NCI-H446 (cell line): ENCODE measurements at places on chromosomes 5 and 9.

- DNase-seq: peak; percentile 84
These were observed 182.3 kb downstream of the ELAVL2 start for GRCh38 chr9:23643656-23644258.

GRCh38 chr9:2477755-2478154 is 143.8 kb upstream of the VLDLR start:
- no peak for DNase-seq

GRCh38 chr9:101508211-101508610 is 25.4 kb upstream of the RNF20 start:
- DNase-seq: no peak

DNA sequence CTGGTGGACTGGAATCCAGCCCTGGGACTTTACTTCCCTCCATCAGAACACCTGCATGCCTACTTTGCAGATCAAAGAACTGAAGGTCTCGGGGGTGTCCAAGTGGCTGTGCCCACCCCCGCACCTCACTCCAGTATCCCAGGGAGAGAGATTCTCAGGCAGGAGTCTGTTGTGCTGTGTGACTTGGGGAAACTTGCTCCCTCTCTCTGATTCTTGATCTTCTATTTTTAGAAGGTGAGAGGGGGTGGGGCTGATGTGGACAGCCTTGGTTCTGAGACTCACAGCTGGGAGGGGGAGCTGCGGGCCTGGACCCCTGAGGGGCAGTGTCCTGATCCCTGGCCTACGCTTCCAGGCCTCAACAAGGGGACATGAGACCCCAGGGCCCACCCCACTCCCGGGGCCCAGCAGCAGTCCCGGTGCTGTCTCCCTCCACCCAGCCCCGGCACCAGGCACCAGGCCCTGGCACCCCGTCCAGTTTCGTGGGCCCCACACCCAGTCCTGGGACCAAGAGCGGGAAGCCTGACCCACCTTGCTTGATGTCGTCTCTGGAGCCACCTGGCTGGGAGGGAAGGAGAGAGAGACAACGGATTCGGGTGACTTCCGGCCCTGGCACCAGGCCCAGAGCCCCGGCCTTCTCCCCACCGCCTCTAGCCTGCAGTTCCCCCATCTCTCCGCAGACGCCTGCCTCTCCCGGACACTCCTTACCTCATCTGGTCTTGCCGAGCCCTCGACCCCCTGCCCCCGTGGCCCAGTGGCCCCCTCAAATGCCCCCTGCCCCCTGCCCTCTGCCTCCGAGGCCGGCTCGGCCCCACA is 74.0 kb upstream of the SPTLC1 start:
- DNase-seq: no peak

DNA sequence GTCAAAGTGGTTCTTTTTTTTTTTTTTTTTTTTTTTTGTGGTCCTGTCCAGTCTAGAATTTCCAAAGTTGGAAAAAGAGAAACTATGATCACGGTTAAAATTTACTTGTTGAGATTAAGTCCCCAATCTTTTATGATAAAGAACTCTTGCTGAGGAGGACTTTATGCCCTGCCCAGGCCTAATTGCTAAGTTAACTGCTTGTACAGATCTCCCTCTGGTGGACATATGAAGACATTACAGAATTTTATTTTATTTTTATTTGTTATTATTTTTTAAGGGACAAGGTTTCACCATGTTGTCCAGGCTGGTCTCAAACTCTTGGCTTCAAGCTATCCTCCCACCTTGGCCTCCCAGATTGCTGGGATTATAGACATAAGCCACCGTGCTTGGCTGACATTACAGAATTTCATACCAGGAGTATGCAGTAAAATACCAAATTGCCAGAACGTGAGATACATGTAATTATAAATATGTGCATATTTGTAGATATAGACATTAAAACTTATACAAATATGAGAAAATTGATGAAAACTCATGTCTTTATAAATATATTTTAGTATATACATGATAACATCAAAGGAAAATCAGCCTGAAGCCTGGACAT is 91.2 kb downstream of the RFK start:
- DNase-seq: no peak

DNA sequence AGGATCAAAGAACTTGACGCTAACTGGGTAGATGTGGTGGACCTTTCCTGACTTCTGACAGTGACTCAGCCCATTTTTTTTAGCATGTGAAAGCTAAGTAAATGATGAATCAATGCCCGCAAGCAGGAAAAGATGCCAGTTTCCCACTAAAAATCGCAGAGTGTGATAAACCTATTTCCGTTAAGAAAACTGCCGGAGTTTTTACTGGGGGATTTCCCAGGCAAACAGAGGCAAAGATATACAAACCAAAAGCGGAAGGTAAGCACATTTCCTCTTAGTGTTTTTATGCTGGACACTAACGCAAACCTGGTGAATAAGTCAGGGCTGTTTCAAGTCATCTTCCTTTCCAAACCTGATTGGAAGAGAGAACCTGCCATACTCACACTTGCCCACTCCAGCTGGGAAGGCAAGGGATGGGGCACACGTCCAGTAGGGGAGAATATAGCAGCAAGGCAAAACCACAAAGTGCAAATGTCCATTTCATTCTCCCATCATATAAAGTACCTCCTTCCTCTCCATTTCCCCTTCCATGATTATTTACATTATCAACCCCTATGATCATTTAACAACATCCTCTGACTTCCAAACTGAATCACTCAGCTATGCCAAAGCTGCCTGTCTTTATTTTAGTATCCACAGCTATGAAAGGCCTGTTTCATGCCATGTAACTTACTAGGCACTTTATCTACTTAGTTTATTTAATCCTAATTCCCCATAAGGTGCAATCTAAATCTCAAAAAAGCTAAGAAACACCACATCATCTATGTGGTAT is 349.7 kb upstream of the RFX3 start:
- no peak for DNase-seq

DNA sequence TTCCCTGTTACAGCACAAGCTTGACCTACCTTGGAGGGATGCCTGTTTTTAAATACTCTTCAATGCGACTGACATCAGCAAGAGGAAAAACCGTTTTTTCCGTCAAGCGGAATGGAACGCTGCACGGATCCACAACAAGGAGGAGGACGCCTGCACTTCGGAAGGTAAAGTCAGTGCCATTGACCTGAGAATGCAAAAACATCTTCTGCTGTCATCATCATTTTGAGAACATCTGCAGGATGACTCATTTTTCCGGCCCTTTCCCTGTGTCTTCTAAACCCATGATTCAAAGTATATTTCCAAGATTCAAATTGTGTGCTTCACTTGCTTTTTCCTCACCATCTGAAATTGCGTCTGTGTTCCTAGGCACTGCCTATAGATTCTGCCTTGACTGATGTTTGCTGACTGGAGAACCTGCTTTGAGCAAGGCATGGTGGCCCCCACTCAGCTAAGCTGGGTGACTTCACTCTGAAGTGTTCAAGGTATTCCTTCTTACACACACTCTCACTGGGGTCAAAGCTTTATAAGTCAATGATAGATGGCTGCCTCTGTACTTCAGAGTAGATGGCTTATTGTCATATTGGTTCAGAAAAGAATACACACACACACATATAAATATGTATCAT is 78.1 kb downstream of the CEMIP2 start:
- no peak for DNase-seq

DNA sequence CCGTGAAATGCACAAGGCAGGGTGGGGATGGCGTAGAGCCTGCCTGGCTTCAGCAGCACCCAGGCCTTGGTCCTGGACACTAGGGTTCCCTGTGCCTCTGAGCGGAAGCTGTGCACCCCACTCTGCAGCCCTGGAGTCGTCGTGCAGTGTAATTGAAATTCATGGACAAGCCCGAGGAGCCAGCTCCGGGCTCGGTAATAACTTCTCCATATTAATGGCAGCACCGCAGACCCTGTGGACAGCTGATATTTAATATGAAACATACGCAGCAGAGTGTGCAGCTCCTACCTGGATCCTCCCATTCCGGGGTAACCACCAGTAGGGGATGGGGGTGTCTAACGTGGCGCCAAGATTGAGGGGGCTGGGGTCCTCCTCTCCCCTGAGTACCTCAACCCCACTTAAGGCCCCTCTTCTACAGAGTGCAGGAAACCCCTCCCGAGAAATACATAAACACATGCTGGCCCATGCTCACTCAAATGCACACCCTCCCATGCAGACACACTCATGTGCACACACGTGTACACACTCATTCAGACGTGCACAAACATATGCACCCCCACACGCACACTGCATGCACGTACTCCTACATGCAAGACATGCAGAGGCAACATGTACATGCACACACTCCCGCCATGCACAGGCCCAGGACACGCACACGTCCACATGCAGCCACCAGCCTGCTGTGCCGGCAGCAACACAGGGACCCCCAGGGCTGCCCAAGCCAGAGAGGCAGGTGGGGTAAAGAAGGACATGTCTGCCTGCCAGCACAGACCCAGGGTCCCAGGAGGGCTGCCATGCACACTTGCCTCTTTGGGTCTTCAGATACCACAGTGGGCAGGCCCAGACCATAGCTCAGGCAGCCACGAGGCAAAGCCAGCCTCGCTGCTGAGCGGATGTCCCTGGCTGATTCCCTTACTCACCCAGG is 8.1 kb downstream of the ADAMTS2 start:
- DNase-seq: no peak

DNA sequence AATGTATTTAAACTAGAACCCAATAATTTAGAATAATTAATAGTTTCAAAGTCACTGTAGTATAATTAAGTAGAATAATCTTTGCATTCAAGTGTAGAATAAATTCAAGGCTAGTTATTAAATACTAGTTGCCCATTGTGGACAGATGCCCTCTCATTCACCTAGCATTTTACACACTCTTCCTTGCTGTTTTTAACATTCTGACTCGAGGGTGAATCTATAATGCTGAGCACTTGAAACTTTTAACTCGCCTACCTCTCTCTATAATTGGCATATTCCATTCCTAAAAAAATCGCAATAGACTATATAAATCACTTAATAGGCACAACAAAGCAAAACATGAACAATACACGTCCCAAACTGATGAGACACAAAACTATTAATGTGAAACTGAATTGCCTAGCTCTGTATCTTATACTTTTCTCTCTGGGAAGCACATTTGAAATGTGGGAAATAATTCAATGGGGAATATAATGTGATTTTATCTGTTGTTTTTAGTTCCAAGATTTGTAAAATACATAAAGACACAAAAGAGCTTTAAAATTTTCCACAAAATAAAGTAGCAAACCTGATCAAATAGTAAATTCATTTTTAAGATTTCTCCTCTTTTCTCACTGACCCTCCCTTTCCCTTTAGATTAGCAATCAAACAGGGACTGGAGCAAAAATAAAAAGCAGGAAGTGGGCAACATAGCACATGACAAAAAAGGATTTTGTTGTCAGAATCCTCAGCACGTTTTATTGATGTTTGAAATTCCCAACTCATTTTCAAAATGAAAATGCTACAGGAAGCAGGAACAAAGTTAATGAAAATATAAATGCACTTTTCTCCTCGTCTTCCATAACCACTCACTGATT is 295.6 kb downstream of the PDE4D start:
- no peak for DNase-seq

DNA sequence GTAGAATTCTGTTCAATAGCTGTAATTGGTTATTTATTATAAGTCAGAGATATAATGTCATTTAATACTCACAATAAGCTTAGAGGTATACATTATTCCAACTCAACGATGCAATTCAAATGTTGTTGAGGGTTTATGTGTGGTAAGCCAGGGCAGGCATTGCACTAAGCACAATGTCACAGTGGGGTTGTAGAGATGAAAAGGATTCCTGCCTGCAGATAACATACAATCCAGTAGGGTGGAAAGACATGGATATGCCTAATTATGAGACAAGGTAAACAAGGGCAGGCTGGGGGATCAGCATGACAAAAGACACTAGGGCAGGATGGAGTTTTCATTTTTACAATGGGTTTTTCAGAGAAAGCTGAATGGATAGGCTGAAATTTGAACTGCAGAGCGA is 98.7 kb upstream of the PALM2AKAP2 start:
- DNase-seq: no peak

DNA sequence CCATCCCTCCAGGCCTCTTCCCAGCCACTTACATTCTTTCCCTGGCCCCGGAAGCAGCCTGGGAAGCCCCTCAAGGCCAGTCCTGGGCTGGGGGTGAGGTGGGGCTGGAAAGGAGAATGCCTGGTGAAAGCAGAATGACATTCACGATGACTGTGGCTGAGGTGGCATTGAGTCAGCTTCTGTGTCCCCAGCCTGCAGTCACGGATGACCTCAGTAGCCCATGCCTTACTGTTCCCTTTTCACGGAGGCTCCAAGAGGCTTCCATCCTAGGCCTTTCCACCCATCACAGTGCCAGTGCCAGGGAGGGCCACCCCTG is 2.7 kb downstream of the PRDM12 start:
- no peak for DNase-seq

DNA sequence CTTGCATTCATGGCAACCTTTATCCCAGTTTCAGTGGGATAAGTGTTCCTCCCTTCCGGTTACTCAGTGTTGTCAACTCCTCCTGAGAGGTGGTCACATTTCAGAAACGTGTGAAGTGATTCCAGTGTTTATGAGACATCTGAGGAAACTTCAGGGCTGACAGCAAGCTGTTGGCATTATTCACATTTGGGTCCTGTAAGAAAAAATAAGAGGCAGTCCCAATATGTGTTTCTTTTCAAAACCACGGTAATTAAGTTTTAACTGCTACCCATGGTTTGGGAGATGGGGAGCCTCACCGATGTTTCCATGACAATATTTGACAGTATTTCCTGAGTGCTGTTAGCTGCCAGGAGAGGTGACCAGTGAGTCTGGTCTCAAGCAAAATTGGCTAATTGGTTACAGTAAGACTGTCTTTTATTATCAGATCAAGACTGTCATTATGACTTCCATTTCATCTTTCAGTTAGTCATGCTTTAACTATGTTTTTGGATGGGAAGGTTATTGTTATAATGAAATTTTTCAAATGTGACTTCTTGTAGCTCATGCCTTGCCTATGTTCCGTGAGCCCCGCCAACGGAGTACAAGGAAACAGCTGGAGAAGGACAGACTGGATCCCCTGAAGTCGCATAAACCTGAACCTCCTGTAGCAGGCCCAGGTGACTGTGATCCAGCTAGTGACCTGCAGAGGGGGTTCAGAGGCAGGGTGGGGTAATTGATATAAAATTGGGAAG is 115.3 kb downstream of the GDNF start:
- no peak for DNase-seq

DNA sequence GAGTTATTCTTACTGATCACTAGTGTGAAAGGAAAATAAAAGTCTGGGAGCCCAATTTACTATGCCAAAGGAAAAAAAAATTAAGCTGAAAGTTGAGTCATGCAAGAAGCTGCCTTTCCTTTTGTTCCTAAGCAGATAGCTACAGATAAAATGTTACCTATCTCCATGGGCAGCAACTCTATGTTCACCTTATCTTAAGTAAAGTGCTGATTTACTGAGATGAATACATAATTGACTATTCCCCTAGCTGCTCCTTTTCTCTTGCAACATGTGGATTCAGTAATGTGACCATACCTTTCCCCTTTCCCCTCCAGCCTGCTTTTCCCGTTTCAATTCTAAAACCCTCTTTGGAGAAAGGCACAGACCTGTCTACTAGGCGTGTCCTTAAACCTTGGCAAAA is 62.7 kb upstream of the NR5A1 start:
- no peak for DNase-seq
